ENCODE measurements at places on chromosomes 4 and X.
A peak's percentile ranks its signal among the peaks of the same experiment; 100 is the strongest.

- no peak for DNase-seq
Measured at GRCh38 chrX:134368126-134368525, 91.8 kb upstream of the HPRT1 start.

DNA sequence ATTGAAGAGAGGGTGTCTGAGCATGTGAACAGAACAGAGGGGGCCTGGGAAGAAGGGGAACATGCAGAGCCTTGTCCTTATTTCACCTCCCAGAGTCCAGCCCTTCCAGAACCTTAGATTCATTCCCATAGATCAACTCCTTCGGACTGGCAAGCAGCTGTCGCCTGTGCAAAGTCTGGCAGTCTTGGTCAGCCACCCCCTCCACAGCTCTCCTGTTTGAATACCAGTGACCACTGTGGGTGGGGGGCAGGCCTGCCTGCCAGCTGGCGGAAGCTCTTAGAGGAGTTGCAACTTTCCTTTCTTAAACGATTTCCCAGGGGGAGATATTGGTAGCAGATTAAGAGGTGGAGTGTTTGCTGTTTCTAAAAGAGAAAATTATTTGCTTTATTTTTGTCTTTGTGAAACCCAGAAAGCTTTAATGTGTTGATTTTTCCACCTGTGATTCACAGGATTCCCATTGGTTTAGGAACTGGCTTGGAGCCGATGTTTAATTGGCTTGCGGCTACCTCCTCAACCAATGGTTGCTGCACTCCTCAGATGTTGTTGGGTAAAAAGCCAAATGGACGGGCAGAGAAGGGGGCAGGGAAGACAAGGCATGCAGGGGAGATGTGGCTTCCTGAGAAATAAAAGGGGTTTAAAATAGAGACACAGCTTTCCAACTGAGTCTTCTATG lies 62.2 kb upstream of the PRPS1 start:
- DNase-seq = peak; percentile 66

DNA sequence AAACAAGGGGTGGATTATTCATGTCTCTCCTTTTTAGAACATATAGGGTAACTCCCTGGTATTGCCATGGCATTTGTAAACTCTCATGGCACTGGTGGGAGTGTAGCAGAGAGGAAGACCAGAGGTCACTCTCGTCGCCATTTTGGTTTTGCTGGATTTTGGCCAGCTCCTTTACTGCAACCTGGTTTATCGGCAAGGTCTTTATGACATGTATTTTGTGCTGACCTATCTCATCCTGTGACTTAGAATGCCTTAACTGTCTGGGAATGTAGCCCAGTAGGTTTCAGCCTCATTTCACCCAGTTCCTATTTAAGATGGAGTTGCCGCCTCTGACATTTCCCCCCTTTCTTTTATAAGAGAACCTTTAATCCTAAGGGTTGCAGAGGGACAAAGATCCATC lies 45.8 kb downstream of the MGST2 start:
- no peak for DNase-seq

GRCh38 chr4:105102016-105102415 lies 44.7 kb upstream of the TET2 start:
- DNase-seq = no peak

- DNase-seq = no peak
Measured at GRCh38 chrX:1103360-1103759, 109.1 kb downstream of the CRLF2 start.

GRCh38 chrX:50075630-50076339 lies 125.0 kb downstream of the AKAP4 start:
- DNase-seq = no peak

DNA sequence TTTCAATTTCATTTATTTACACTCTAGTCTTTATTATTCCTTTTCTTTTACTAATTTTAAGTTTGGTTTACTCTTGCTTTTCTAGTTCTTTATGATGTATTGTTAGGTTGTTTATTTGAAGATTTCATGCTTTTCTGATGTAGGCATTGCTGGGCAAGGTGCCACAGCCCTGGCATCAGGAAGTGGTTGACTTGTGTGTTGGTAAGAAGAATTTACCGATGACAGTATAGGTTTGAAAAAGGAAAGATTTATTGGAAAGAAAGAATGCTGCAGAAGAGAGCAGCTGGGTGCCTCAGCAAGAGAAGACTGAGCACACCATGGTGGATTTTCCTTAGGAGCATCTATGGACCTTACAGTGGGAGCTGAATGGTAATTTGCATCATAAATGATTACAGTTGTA lies 153.2 kb downstream of the KLF8 start:
- DNase-seq = no peak

GRCh38 chr4:184384056-184384809 lies 90.1 kb downstream of the IRF2 start:
- DNase-seq = peak; percentile 89

DNA sequence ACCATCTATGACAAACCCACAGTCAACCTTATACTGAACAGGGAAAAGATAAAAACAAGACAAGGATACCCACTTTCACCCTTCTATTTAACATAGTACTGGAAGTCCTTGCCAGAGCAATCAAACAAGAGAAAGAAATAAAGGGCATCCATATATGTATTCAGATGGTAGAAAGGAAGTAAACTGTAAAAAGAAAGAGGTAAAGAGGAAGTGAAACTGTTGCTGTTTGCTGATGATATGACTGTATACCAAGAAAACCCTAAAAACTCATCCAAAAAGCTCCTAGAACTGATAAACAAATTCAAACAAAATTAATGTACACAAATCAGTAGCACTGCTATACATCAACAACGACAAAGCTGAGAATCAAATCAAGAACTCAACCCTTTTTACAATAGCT lies 538.7 kb upstream of the PABPC4L start:
- no peak for DNase-seq

DNA sequence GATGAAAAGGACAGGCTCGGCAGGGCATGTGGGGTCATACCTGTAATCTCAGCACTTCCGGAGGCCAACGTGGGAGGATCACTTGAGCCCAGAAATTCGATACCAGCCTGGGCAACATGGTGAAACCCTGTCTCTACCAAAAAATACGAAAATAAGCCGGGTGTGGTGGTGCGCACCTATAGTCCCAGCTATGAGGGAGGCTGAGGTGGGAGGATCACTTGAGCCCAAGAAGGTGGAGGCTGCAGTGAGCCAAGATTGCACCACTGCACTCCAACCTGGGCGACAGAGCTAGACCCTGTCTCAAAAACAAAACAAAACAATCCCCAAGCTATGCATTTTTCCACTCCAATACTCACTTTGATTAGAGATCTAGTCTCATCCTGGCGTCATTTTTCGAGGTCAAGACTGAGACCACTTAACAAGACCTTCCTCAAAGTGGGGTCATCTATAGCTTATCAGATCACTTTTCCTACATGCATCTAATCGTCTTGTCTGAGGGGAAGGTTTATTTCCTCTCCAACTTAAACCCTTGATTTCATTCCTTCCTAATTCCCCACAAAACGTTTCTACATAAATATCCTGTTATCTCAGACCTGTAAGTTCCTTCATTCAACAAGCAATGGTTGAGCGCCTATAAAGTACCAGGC lies 1.3 kb downstream of the NKAP start:
- no peak for DNase-seq

DNA sequence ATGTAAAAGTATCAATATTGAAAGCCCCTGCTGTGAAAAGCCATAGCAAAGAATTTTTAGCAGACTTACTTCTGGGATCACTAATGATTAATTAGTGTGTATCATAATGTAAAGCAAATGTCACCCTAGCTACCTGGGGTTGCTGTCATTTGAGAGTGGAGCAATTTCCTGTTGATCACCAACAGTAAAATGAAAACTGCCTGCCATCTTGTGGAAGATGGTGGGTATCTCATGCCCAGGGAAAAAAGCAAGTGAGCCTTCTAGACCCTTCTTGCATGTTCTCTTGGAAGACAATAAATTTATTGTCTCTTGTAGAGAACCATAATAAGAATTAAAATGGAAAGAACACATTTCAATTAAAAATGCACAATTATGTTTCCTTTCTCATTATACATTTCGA lies 360.2 kb downstream of the ZIC3 start:
- peak; percentile 13 for DNase-seq

- no peak for DNase-seq
Measured at GRCh38 chrX:117327373-117327772, 789.2 kb downstream of the KLHL13 start.

- peak; percentile 2 for DNase-seq
Measured at GRCh38 chrX:70554081-70554480, 109.4 kb downstream of the DLG3 start.

DNA sequence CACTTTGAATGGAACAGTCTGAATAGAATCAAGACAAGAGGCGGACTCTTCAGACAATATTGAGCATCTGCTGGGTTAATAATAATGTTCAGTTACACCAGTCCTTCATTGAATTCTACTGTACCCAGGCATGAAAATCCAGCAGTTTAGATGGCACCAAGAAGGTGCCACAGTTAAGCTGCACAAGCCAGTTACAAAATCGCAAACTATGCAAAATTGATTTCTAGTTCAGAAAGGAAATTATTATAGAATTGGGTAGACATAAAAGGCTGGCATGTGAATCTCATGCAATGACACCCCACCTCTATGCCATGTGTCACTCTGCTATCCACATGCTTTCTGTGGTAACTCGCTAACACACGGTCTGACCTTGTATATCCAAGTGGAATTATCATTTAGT lies 105.8 kb upstream of the VCX3A start:
- no peak for DNase-seq

GRCh38 chr4:954211-955020 lies 19.0 kb downstream of the DGKQ start:
- no peak for DNase-seq

GRCh38 chr4:39480902-39481695 lies 22.2 kb downstream of the LIAS start:
- no peak for DNase-seq

GRCh38 chr4:123547216-123548165 lies 150.9 kb downstream of the SPRY1 start:
- DNase-seq = no peak

GRCh38 chrX:49111791-49112190 lies 11.7 kb downstream of the GPKOW start:
- DNase-seq = no peak

DNA sequence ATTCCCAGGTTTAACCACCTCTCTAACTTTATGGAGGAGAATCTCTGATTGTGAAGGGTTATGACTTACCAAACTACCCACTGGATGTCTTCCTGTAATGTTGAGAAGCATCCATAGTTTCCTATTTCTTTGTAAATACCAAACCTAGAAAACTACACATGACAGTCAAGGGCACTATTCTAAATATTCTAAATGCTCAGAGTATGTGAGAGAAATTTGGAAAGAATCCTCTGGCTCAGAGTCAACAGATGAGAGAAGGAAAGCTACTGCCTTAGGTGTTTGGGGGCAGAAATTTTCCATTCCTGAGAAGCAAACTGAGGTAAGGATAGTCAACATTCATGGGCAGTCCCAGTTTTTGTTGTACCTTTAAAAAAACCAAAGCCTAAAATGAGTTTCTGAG lies 155.8 kb downstream of the KCNIP4 start:
- no peak for DNase-seq

DNA sequence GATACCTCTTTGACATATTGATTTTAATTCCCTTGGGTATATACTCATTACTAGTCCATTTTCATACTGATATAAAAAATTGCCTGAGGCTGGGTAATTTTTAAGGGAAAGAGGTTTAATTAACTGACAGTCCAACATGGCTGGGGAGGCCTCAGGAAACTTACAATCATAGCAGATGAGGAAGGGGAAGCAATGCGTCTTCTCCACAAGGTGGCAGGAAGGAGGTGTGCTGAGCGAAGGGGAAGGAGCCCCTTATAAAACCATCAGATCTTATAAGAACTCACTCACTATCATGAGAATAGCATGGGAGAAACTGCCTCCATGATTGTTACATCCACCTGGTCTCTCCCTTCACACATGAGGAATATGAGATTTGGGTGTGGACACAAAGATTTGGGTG lies 42.4 kb downstream of the MSX1 start:
- no peak for DNase-seq

DNA sequence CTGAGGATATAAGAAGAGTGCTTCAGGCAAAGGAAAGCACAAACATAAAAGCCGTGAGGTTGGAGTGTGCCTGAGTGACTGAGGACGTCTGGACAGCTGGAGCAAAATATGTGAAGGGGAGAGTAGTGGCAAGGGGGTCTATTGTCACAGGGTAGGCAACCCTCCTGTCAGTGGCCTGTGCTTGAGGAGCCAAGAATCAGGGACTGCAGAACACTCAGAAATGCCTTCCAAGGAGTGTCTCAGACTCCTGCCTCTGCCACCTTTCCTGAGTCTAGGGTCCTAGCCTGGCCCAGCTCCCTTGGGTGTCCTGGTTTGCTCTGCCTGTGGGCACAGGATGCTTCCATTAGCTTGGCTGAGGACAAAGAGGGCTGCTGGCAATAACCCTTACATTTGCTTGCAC lies 152.5 kb upstream of the PJA1 start:
- DNase-seq = no peak

- DNase-seq = no peak
Measured at GRCh38 chr4:95108883-95109421, 351.2 kb downstream of the BMPR1B start.

GRCh38 chr4:83267121-83267829 lies 17.3 kb downstream of the COQ2 start:
- peak; percentile 66 for DNase-seq

DNA sequence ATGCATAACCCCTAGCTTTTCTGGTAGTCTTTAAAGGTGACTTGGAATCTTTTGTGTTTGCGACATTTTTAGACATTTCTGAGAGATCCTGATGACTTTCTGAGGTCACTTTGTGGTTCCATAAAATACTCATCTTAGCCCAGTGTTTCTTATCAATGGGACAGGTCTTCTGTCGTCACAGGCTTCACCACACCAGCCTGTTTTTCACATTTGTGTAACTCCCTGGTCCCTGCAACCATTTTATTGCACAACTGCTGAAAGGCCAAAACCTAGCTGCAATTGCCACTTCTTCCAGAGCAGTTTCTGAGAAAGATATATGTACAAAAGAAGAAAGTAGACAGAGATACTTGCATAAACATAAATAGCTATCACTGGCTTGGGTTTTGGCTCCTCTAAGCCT lies 120.9 kb downstream of the IL15 start:
- DNase-seq = no peak

- DNase-seq = peak; percentile 59
Measured at GRCh38 chr4:89496851-89497250, 189.3 kb upstream of the GPRIN3 start.

GRCh38 chr4:108933046-108933445 lies 170.2 kb upstream of the ETNPPL start:
- no peak for DNase-seq

DNA sequence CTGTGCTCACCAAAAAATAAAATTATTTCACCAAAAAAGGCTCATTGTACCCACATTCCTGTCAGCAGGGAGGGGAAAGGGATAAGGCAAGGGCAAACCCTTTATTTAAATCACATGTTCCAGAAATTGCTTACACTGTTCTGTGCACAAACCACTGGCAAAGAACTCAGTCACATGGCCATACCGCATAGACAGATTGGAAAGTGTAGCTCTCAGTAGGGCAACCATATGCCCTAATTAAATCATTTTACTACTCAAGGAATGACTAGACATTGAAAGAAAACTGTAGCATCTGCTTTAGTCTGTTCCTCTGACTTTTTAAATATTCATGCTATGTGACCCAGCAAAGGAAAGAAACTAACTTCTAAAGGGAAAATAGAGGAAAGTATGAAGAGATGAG lies 119.2 kb upstream of the FAM241A start:
- DNase-seq = no peak
